ENCODE measurements at places on chromosomes 5 and 9. TPM values are rescaled to one million over a fixed set of nuclear protein-coding genes. Genes with fewer than 3 reads are reported as not detected.
A peak's percentile ranks its signal among the peaks of the same experiment; 100 is the strongest.

DNA sequence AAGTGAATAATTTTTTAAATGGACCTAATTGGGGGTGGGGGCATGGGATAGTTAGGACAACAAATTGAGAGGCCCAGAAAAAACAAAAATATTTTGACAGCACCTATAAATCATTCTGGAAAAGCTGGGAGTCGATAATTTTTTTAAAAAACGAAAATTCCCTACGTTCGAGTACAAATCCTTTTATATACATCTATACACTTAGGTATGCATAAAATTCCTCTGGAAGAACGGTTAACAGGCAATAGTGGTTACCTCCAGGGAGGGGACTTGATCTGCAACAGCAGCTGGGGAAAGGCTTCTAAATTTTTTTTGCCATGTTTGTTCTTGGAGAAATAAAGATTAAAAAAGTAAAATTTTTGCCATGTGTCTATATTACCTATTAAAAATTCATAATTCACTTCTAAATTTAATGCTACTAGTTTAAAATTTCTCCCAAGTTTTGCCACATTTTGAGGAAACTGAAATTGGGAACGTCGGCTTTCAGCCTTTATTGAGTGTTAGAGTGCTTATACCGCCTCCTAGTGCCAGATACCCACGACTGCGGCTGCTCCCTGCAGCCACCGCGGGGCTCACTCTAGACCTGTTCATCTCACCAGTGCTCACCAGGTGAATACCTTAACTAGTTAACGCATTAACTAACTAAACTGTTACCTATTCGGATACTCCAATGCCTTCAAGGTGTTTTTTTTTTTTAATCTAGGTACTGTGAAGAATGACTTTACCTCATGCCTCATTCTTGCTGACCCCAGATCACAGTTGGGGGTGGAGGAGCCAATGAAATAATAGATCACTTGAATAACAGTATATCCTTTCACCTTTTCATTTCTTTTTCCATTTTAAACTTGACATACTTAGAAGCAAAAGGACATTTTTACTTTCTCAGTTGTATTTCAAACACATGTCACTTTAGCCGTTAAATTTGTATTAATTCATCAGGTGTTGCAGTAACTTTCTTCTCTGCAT lies 1.8 kb upstream of the BHMT start:
- peak; percentile 55 for DNase-seq

CYLC2 gene
- total RNA-seq: not detected

- no peak for DNase-seq
Measured at GRCh38 chr5:108003178-108003577, 332.4 kb upstream of the EFNA5 start.

GRCh38 chr9:134490446-134490845 lies 151.2 kb upstream of the COL5A1 start:
- DNase-seq: no peak

FAM163B gene
- 0.31 TPM for total RNA-seq

GRCh38 chr5:10432059-10433008 lies 9.3 kb upstream of the ROPN1L start:
- DNase-seq: no peak

DNA sequence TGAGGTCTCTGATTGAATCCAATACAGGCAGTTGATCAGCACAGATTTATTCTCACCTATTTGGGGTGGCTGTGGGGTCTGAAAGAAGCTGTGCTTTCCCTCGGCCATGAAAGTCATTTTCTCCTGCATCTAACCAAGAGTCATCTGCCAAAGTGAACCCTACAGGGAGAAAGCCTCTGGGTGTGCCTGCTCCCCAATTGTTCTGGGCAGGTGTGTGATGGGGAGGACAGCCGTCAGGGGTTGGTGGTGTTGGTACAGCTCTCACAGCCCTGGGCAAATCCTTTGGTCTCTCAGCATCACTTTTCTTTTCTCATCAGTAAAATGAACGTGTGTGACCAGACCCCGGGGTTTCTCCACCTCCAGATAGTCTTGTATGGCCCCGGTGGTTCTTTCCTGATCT lies 2.5 kb downstream of the PHF2 start:
- DNase-seq: no peak

DNA sequence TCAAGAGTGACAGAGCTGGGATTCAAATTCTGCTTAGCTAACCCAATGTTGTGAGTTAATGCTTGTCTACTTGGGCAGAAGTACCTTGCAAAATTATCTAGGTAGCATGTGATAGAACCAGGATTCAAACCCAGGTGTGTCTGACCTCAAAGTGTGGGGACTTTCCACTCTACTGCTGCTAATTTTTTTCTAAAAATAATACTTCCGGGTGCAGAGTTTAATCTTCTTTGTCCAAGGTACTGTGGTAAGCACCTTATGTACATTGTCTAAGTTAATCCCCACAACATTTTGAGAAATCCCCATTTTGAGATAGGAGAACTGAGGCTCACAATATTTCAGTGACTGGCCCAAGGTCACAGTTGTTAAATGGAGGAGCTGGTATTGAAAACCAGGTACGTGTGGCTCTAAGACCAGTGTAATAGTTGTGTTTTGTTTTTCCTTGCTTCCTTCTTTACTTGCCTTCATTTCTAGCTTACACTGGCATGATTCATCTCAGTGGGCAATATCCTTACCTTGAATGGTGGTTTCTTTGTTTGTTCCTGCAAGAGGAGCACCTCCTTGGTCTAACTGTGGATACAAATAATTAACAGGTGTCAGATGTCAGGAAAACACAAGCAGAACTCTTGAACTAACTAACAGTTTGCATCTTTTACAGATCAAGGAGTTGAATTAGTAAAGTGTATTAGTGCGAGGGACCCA lies 7.5 kb downstream of the ALDOB start:
- DNase-seq: no peak

All from neural progenitor cell (in vitro differentiated cells).